AML-193 (cell line): ENCODE measurements at places on chromosomes 7 and 10.

GRCh38 chr7:139840776-139841175 lies 11.7 kb downstream of the TBXAS1 start:
- DNase-seq = no peak

- no peak for DNase-seq
These were observed 154.8 kb downstream of the RAPGEF5 start for GRCh38 chr7:22202141-22202540.

DNA sequence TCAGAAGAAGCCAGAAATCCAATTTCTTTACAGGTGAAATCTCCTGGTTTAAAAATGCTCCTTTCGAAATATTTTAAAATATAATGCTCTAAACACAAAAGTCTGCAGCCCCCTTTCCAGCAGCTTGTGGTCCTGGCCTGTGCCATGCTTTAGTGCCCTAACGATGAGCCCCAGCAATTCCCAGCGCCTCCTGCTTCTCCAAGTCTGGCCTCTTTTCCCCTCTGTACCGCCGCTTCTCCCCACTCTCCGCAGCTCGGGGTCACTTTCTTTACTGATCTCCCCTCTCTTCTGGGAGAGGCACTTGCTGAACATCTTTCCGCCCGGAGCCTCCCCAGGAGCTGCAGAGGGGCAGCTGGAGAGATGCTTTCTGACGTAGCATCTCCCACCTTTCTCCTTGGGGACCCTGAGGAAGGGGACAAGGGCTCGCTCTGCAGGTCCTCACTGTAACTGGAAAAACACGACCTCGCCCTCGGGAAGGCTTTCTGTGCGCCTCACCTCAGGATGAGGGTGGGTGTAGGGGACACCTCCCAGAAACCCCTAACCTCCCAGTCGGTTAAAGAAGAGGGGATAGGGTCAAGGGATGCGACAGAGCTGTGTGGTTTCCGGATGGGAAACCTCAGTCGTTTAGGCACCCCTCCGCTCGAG lies 565 bp upstream of the INA start:
- DNase-seq = no peak

- DNase-seq = no peak
These were observed 38.0 kb upstream of the CACNA2D1 start for GRCh38 chr7:82481499-82482097.

DNA sequence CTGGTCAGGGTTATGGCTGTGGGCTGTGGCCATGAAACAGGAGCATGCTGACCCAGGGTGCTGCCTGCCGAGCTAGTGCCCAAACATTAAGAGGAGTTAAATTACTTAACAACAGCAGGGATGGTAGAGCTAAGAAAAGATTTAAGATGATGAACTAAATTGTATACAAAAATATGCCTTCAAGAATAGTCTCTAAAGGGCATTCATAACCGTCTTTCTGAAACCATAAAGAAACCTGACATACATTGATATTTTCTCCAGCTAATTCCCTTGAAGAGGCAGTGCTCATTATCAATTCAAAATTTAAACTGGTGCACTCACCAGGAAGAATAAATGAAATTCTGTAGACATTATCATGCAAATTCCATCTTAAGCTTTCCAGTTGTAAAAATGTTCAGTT lies 265.8 kb upstream of the TAC1 start:
- no peak for DNase-seq

DNA sequence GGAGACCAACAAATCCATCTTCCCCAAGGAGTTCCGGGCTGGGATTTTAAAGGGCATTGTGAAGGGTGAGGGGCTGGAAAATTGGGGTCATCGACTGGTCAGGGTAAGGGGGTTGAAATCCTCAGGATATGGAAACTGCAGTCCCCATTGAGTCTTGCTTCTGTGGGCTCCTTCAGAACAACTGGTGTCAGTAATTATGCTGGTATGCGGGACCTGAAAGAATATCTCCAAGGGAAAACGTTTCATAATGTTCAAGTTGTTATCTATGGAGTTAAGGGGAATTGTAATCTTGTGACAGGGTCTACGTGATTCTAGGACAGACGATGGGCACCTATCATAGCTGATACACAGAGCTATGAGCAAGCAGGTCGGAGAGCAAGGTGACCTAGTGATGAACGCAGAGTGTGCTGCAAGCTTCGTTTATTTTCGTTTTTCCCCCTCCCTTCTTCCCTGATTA lies 494 bp upstream of the RHBDD2 start:
- no peak for DNase-seq

GRCh38 chr7:33233659-33234058 lies 104.3 kb downstream of the BBS9 start:
- no peak for DNase-seq

DNA sequence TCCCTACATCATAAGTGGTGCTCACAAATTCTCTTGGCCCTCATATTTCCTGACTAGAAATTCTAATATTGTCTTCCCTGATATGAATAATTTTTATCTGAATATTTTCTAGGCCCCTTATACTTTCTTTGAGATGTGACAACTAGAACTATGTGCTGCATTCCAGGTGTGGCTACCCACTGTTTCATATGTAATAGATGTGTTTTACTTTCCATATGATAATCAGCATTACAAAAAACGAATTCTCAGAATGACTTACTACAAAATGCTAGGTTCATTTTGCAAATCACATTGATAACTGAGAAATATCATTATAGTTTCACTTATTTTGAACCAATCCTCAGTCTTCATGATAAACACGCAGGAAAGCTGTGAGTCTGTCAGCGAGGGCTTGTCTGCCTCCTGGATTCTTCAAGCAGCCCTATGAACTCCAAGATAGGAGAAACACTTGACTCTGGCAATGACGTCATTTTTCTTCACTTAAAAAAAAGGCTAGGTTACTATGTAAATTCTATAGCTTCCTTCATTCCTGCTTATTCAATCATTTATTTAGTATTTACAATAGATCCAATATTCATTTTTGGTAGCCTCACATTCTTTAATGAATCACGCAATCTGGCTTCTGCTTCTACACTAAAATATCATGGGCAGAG lies 4.6 kb downstream of the WEE2 start:
- DNase-seq = no peak

- DNase-seq = no peak
These were observed 22.6 kb upstream of the ICA1 start for GRCh38 chr7:8284606-8285005.

DNA sequence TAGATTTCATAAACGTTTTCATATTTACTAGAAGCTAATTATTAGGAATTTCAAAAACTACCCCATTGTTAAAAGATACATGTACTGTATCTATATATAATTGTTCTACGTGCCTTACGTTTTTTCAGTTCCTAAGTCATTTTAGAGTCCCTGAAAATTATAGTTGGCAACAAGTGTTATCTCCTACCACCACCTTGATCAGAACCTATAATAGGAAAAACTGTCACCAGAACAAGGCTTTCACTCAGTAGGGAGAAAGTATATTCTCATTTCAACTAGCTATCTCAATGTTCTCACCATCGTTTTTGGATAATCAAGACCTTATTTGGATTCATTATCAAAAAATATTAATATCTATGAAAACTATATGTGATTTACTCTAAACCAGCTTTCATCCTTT lies 107.7 kb downstream of the CPEB3 start:
- DNase-seq = no peak

GRCh38 chr10:90665905-90666662 lies 191.8 kb downstream of the HTR7 start:
- no peak for DNase-seq

- DNase-seq = no peak
These were observed 11.6 kb upstream of the NKX2-3 start for GRCh38 chr10:99520847-99521764.

GRCh38 chr7:28564755-28565374 lies 152.5 kb downstream of the CREB5 start:
- no peak for DNase-seq

- DNase-seq = no peak
These were observed 59.8 kb downstream of the ENTPD1 start for GRCh38 chr10:95815701-95816240.

DNA sequence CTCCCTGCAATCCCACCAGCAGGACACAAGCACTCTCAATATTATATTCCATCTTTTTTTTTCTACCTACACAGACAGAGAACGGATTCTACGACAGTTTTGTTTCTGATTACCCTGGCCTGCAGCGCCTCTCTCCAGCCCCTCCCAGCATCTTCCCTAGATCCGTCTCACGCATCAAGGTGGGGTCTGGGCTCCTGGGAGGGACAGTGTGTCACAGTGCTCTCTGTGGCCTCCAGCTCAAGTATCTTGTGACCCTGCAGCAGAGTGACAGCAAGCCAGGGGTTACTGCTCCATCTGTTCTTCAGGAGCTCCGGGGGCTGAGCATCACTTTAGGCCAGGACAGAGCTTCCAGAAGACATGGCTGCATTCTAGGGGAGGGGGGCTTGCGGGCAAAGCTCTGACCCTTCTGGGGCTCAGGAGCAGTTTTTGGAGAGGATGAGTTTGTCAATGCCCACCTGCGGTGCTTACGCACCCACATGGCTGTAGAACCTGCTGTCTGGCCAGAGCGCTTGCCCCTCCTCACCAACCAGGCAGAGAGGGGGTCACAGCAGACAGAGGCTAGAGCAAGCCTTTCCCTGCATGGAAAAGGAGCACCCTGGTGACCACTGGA lies 22.6 kb downstream of the MYO1G start:
- DNase-seq = no peak

GRCh38 chr7:92851732-92852131 lies 15.4 kb upstream of the CDK6 start:
- no peak for DNase-seq
